ENCODE measurements at places on chromosomes 2 and 18.
A peak's percentile ranks its signal among the peaks of the same experiment; 100 is the strongest.

DNA sequence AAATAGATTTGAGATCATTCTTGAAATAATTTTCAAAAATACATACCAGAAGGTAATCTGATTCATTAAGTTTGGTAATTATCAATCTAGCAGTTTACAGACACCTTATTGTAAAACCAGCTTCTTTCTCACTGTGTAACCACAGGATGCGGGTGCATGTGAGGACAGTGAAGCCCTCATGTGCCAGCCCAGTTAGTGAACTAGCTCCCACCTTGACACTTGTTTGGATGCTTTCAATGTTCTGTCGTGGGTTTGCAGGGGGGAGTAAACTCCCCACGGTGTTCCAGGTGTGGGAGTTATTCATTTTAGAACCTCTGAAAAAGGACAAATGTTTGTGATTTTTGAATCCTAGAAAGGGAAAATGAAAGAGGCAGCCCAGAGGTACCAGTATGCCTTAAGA is 59.0 kb downstream of the WDSUB1 start:
- no peak for DNase-seq

- no peak for DNase-seq
These were observed 126.2 kb downstream of the RAPGEF4 start for GRCh38 chr2:172861656-172862476.

- no peak for DNase-seq
These were observed 213.3 kb downstream of the SETBP1 start for GRCh38 chr18:44893966-44894365.

DNA sequence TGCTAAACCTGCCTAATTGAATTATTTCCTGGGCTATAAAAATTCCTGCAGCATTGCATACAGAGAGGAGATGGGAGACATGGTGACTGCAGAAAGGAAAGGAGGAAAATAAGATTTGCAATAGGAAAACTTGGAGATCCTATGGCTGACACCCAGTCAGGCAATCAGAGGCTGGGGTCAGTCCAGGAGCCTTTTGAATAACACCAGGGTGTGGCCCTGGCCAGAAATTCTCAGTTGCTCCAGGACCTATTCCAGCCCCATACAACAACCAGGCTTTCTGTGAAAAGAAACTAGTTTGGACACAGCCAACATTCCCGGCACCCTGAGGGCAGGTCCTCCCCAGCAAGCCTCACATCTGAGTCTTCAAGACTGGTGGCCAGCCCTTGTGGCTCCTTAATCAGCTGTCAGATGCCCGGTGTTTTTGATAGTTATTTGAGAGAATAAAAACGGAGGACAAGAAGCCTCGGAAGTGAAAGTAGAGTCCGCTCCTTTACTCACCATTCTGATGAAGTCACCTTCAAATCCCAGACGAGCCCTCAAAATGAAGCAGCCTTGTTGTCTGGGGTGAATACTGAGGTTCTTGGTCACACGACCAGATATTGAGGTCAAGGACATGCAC is 31.1 kb upstream of the GMCL1 start:
- peak; percentile 9 for DNase-seq

DNA sequence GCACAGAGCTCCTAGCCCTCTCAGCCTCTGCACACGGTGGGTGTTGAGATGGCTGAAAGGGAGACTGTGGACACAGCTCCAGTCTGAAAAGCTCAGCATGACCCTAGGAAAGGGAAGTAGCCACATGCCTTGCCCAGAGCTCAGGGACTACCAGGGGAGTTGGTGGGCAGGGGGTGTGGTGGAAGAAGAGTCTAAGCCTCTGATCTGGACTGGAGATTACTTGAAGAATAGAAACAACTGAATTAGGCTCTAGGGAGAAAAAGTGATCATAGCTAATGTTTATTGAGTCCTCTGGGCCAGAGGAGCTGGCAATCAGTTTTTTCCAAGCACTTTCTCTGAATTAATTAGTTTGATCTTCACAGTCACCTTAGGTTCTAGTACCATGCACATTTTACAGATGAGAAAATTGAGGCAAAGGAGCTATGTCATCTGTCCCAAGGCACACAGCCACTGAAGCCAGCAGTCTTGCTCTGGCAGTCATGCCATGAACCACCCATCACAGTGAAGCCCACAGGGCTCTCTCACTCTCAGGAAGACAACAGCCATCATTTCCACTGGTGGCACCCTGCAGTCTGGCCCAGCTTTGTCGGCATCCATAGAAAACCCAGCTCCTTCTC is 10.3 kb downstream of the SDC1 start:
- no peak for DNase-seq

DNA sequence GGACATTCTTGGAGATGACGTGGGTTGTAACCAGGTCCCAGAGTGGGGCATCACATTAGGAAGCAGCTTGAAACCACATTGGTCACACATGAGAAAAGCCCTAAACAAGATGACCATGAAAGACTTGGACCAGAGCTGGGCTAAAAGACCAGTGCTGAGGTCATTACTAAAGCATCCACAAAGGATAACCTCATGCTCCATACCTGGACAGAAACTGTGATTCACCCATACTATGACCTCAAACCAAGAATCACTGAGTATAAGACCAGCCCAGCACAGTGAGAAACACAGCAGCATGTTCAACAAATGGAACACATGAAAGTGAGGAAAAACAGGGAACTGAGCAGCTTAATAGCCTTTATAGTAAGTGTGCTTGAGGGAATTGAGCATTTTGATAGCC is 635.5 kb upstream of the NETO1 start:
- DNase-seq = no peak

DNA sequence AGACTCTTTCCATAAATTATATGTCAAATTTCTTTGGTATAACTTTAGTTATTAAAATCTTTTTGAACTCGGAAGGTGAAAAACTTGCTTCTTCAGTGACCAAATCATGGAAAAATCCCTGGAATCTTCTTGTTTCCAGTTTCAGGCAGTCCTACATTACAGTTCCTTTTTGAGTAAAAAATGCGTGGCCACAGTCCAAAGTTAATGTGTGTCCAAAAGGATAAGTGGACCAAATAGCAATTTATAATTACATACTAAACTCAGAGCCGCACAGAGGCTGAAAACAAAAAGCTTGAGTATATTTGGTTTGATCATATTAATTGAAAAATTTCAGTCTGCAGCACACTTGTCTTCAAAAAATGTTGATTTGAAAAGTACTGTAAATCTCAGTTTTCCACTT is 28.4 kb upstream of the DYNC2LI1 start:
- DNase-seq = no peak

All from Ammon's horn (tissue), 1 donor.